ENCODE measurements at places on chromosomes 7 and 10.
A peak's percentile ranks its signal among the peaks of the same experiment; 100 is the strongest.

- no peak for DNase-seq
Observed at GRCh38 chr7:69817121-69817520, 218.8 kb downstream of the AUTS2 start.

DNA sequence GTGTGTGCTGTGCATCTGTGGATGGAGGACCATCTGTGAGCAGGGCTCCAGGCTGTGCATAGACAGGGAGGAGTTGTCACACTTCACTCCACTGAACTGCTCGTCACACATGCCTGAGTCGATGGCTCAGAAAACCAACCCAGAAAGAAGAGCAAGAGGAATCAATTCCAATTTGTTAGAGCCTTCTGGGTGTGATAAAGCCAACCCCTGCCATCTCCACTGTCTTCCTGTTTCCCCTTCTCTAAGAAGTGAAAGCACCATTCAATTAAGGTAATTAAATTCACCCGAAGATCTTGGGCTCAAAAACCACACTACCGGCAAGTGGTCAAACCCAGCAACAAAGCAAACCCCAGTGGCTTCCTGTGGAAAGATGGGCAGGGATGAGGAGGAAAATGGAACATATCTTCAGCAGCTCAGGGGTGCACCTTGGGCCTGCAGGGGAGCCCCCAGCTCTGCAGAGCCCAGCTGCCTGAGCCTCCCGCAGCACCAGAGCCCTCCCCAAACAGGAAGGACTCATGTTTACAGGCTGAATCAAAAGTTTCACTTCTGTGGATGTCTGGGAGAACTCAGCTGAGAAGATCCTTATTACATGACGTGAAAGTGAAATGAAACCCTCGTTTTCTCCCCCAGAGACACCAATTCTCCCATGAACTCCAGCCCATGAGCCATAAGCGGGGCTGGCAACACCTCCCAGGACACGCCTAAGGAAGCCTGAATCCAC, 10.9 kb downstream of the C10orf71 start:
- DNase-seq = peak; percentile 82

GRCh38 chr7:127995881-127996215, 35.4 kb downstream of the LRRC4 start:
- DNase-seq = no peak

GRCh38 chr7:141513720-141514119, 37.5 kb upstream of the AGK start:
- no peak for DNase-seq

- no peak for DNase-seq
Observed at GRCh38 chr10:132508581-132509443, 28.8 kb upstream of the INPP5A start.

Data from activated CD8-positive, alpha-beta T cell treated with anti-CD3 and anti-CD28 coated beads, Interleukin-2, amount 10 ng/mL, durations not matched to agents 7 days and 5 days (primary cell).